ENCODE measurements at places on chromosomes 6 and 20.
A peak's percentile ranks its signal among the peaks of the same experiment; 100 is the strongest.

- no peak for DNase-seq
Measured at GRCh38 chr6:111361648-111362047, 121.4 kb downstream of the REV3L start.

GRCh38 chr6:32819729-32820128 lies 2.9 kb upstream of the HLA-DOB start:
- DNase-seq = no peak

DNA sequence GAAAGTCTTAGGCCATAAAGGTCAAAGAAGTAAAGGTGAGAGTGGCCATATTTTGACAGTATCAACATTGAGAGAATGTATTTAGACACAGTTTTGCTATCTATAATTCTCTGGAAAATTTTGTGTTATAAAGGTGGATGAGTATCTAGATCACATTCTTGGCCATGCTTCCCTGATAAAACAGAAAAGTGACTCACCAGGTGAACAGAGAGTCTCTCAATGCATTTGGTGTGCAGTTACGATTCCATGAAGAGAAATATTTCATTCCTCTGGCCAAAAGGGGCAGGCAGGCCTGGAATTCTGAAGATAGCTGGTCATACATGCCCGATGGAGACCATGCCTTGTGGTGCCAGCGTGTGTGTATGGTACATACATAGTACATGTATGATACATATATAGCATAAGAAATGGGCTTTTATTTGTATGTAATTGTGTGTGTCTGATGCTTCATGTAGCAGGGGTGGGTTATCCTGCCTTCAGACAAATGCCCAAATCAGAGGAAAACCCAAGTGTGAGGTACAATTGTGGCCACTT lies 164.0 kb downstream of the SOBP start:
- DNase-seq = no peak

GRCh38 chr6:98529364-98529763 lies 305.0 kb upstream of the POU3F2 start:
- DNase-seq = no peak

DNA sequence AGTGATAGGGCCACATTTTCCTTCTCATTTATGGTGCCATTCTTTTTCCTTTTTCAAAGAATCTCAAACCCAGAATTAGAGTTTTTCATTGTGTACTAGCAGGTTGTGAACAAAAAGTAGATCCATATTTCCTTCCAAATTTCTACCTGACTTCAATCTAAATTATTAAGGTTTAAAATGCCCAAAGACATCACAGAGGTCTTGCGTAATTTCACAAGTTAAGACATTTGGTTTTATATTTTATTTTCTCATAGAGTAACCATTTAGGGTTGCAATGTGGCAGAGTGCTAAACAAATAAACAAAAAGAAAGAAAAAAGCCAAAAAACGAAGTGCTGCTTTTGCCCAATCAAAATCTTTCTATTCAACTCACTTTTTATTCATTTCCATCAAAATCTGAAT lies 49.4 kb upstream of the MBOAT1 start:
- DNase-seq = no peak

DNA sequence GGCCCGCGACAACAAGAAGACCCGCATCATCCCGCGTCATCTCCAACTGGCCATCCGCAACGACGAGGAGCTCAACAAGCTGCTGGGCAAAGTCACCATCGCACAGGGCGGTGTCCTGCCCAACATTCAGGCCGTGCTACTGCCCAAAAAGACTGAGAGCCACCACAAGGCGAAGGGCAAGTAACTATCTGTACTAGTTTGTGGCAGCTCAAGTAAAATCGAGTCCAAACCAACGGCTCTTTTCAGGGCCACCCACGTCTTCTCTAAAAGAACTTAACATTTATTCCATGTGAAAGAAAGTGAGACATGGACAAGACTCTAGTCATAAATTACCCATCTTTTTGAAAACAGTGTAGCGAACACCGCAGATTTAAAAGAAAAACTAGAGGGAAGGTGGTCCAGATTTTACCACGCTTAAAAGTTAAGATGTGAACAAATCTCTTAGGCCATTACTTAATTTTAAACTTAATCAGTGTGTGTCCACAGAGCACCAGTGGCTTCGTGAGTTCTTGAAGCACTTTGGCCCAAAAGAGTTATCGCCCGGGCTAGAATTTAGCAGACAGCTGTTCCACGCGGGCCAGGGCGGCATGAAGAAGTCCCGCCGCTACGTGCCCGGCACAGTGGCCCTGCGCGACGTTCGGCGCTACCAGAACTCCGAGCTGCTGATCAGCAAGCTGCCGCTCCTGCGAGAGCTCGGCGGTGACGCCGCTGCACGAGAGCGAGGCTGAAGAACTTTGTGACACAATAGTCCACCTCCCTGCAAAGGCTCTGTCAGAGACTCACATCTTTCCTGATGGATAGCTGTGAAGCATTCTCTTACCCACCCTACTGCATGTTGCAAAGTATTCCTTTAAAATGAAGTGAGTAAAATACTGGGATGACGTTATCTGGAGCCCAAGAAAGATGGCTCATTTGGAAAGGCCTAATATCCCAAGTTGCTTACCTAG lies 113.9 kb upstream of the PRSS16 start:
- DNase-seq = peak; percentile 54

All from activated T-helper 9 cell treated with anti-CD3 and anti-CD28 coated beads, Interleukin-2, amount 50 U/mL, for 16 hours (primary cell).